ENCODE measurements at places on chromosomes 16 and 17. TPM values are rescaled to one million over a fixed set of nuclear protein-coding genes. Genes with fewer than 3 reads are reported as not detected.

The ASPHD1 gene
- 1.2 TPM for total RNA-seq

The PRSS22 gene
- not detected for total RNA-seq

The ZG16 gene
- total RNA-seq: not detected

DNA sequence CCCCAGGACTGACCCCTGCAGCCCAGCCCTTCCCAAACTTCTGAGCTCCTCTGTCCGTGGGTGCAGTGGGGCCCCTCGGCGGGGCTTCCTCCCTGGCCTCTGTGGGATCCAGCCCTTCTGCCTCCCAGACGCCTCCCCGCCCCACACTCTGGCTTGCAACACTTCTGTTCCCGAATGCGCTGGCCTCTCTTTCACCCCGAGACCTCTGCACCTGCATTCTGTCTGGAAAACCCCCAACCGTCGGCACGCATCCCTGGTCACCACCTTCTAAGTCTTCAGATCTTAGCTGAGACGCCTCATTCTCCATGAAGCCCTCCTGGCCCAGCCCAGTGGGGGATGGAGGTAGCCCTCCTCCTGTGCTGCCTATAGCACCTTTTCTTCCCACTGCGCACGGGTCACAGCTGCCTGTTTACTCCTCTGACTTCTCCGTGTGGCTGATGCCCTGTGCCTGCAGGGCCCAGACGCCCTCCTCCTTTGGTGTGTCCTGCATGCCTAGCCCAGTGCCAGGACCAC, 26.4 kb downstream of the TMEM235 start:
- H3K27me3 ChIP-seq: no peaks in the 10 kb centered on the region
- H3K4me1 ChIP-seq: peaks cover 13% of the 10 kb centered on the region
- no peaks in the 10 kb centered on the region for H3K36me3 ChIP-seq
- no peak for DNase-seq
- no peak overlapping the region for H3K4me3 ChIP-seq
- peak overlapping the region; percentile 42 for H3K27ac ChIP-seq

DNA sequence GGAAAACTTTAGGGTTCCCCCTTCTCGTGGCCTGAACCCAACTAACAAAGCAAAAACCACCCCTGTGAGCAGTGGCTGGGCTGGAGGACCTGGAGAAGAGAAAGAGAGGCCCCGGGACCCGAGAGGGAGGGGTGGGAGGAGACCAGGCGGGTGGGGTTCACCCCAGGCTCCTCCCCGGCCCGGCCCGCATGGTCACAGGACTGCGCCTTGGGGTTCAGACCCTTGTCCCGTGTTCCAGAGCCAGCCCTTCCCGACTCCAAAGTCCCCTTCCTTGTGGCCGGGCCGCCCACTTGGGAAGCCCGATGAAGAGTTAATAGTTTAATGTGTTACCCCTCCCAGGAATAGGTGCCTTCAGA, 852 bp downstream of the MARVELD3 start:
- H3K36me3 ChIP-seq: no peaks in the 10 kb centered on the region
- H3K4me3 ChIP-seq: peak overlapping the region; percentile 55
- no peak for DNase-seq
- H3K27ac ChIP-seq: no peak overlapping the region
- peaks cover 15% of the 10 kb centered on the region for H3K4me1 ChIP-seq
- peaks cover 4% of the 10 kb centered on the region for H3K27me3 ChIP-seq

DNA sequence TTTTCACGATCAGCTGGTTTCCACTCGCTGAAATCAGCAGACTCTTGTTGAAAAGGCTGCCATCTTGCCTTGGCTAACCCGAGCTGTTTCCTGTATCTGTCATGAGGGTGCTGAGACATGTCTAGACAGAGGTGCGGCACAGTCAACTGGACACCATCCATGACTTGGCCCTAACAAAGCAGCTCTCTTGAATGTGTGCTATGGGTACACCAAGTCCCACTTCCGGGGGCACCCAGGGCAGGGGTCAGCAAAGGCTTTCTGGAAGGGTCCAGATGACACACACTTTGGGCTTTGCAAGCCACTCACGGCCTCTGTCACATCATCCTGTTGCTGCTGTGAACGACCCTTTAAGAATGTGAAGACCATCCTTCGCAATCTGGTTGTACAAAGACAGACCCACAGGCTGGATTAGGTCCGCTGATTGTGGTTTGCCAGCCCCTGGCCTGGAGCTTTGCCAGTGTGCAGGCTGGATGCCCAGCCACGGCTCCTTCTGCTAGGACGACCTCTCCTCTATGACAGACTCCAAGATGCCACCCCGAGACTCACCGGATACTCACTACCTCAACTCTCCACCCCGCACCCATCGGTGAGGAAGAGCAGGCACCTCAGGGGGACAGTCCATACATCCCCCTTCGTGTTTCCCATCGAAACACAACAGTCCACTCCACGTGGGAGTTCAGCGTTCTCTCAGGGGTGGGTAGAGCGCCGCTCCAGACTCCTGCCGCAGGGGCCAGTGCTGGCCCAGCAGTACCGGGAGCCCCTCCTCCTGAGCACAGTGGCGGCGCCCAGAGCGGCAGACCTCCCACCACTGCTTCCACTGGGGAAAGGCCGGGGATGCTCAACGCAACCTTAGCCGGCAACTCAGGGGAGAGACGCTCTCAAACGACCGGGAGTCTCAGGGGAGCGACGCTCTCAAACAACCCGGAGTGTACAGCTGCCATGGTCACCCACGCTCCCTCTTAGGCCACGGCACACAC, 123.5 kb downstream of the ANKRD11 start:
- no peak overlapping the region for H3K4me3 ChIP-seq
- no peaks in the 10 kb centered on the region for H3K27me3 ChIP-seq
- H3K4me1 ChIP-seq: peaks cover 78% of the 10 kb centered on the region
- DNase-seq: no peak
- peak overlapping the region; percentile 38 for H3K27ac ChIP-seq

DNA sequence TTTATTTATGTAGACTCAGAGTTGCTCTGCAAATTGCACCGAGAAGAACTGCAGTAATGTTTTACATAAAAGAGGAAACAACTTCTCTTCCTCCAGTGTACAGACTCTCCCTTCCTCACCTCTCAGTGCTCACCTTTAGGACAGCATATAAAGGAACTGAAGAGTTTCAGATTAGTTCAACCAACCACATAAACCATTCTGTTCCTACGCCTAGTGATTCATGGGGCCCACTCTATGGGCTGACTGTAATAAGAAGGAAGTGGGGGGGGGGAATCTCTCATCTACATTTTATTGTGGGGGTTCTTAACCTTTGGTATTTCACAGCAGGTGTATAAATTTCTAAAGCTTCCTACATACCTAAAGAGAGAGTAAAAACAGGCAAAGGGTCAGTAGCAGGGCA, 18.3 kb downstream of the ZSWIM7 start:
- no peak overlapping the region for H3K27ac ChIP-seq
- H3K27me3 ChIP-seq: no peaks in the 10 kb centered on the region
- H3K4me1 ChIP-seq: peaks cover 24% of the 10 kb centered on the region
- H3K4me3 ChIP-seq: no peak overlapping the region
- no peak for DNase-seq

DNA sequence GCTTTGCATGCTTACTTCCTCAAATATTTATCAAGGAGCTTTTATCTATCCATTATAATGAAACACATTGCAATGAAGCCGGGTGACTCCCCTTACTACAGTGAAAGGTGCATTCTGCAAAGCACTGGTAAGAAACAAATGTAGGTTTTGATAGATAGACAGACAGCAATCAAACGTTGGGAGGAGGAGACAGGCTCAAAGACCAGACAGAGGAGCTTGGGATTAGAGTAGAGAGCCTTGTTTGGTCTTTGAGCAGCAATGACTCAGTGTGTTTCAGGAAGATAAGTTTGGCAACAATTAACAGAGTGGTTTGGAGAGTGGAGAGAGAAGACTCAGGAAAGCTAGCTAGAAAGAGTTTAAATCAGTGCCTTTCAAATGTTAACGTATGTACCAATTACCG, 68.8 kb downstream of the ZNF18 start:
- no peak overlapping the region for H3K27ac ChIP-seq
- DNase-seq: no peak
- H3K4me1 ChIP-seq: no peaks in the 10 kb centered on the region
- no peaks in the 10 kb centered on the region for H3K27me3 ChIP-seq

GRCh38 chr17:3002538-3003295, 60.7 kb downstream of the OR1D5 start:
- H3K4me1 ChIP-seq: peaks cover 34% of the 10 kb centered on the region
- DNase-seq: no peak
- H3K27me3 ChIP-seq: no peaks in the 10 kb centered on the region
- H3K27ac ChIP-seq: peak overlapping the region; percentile 79
- H3K4me3 ChIP-seq: no peak overlapping the region

DNA sequence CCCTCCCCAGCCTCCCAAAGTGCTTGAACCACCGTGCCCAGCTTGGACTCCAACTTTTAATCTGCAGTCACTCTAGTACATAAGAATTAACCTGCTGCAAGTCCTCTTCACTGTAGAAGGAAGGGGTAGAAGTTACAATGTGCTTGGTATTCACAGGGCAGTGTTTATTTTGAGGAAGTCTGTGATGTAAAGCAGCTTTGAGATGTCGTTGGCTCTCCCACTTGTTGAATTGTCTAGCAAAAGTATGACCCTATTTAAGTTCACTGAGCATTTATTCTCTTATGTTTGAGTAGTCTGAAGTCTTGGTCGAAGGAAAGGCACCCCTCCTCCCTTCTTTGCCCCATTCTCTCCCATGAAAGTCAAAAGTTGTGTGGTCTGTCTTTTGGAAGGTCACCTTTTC, 28.2 kb downstream of the SF3B3 start:
- no peak for DNase-seq
- peaks cover 64% of the 10 kb centered on the region for H3K36me3 ChIP-seq
- peak overlapping the region; percentile 47 for H3K27ac ChIP-seq
- H3K27me3 ChIP-seq: no peaks in the 10 kb centered on the region

DNA sequence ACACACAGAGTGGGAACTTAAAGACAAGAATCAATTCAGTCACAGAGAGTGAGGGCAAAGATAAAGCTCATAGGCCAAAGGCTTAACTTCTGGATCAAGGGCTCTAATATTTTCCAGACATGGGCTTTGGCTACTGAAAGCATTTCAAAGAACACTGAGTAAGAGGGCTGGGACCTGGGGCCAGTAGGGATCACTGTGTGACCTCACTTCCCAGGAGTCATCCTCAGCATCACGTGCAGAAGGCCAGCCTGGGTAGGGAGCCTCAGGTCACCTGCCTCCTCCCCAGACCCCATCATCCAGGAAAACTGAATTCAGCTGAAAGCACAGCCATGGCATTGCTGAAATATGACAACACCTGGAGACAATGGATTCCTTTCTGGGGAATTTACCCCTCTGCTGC, 163.5 kb downstream of the RAB11FIP4 start:
- no peaks in the 10 kb centered on the region for H3K27me3 ChIP-seq
- H3K27ac ChIP-seq: no peak overlapping the region
- H3K4me1 ChIP-seq: peaks cover 11% of the 10 kb centered on the region
- no peak overlapping the region for H3K4me3 ChIP-seq
- no peak for DNase-seq
- no peaks in the 10 kb centered on the region for H3K36me3 ChIP-seq

DNA sequence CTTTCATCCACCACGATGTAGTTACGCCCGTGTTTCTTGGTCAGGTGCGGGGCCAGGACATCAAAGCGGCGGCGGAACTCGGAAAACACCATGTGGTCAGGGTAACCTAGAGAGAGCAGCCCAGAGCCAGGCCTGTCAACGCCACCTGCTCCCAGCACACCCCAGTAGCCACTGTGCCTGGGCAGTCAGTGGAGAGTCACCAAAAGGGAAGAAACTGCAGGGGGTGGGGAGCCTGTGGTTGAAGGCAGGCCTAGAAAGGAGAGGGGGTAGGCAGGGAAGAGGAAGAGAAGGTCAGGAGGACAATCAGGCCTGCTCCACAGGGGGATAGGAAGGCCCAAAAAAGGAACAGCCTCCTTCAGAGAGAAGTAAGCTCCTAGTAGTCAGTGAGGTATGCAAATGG, 64.1 kb downstream of the PIPOX start:
- H3K27ac ChIP-seq: no peak overlapping the region
- peaks cover 30% of the 10 kb centered on the region for H3K36me3 ChIP-seq
- no peaks in the 10 kb centered on the region for H3K27me3 ChIP-seq

DNA sequence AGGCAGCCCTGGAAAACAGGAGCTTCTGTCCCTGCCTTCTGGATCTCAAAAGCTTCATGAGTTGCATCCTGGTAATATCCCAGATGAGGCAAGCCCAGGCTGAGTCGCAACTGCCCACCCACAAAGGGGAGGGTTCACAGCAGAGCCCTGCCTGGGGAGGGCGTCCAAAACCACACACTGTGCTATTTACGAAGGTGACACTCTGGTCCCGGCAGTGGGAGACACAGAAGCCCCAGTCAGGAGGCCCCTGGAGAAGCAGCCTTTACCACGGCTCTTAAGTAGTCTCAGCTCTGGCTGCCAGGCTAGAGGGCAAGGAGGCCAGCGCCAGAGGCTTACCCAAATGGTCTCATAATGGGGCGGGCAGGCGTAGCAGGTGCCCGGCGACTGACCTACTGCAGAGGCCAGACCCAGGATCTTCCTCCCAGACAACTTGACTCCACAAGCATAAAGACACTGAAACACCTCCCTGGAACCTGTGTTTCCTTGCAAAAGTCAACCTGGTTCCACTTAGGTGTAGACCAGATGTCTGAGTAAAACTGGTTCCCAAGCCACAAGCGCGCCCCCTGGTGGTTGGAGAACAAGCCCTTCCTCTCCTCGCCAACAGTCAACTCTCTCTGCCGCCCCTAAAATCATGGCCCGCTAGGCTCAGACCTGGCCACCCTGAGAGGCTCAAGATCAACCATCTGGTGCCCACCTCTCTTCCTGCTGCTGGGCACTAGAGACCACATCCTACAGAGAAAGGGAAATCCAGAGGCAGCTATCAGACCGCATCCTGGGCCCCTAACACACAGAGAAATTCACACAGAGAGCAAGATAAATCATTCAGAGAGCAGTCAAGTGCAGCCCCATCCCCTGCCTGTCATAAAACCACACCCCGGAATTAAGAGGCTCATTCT, 5.2 kb downstream of the AXIN2 start:
- H3K27me3 ChIP-seq: no peaks in the 10 kb centered on the region
- no peak overlapping the region for H3K4me3 ChIP-seq
- H3K27ac ChIP-seq: no peak overlapping the region
- peaks cover 34% of the 10 kb centered on the region for H3K4me1 ChIP-seq
- no peak for DNase-seq

DNA sequence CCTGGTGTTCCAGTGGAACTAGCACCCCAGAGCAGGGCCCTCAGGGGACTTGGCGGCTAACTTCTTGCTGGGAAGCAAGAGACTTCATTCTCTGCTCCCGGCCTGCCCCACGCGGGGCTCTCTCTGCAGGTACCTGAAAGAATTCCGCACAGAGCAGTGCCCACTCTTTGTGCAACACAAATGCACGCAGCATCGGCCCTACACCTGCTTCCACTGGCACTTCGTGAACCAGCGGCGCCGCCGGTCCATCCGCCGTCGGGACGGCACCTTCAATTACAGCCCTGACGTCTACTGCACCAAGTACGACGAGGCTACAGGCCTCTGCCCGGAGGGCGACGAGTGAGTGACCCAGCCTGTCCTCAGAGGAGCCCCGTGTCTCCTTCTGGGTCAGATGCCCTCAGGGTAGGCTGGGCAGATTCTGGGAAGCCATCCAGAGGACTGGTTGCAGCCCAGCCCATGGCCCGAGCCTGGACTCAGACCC, 25.1 kb downstream of the UNK start:
- no peak overlapping the region for H3K4me3 ChIP-seq
- no peaks in the 10 kb centered on the region for H3K27me3 ChIP-seq
- no peak for DNase-seq
- H3K27ac ChIP-seq: no peak overlapping the region

- no peaks in the 10 kb centered on the region for H3K27me3 ChIP-seq
- no peaks in the 10 kb centered on the region for H3K36me3 ChIP-seq
- H3K4me1 ChIP-seq: peaks cover 46% of the 10 kb centered on the region
- H3K4me3 ChIP-seq: no peak overlapping the region
These were observed 26.9 kb downstream of the TNS4 start for GRCh38 chr17:40474419-40475002.
